Esophagus muscularis mucosa (tissue), 4 donors: ENCODE measurements at places on chromosomes 2 and 18. TPM values are rescaled to one million over a fixed set of nuclear protein-coding genes. Genes with fewer than 3 reads are reported as not detected.

DNA sequence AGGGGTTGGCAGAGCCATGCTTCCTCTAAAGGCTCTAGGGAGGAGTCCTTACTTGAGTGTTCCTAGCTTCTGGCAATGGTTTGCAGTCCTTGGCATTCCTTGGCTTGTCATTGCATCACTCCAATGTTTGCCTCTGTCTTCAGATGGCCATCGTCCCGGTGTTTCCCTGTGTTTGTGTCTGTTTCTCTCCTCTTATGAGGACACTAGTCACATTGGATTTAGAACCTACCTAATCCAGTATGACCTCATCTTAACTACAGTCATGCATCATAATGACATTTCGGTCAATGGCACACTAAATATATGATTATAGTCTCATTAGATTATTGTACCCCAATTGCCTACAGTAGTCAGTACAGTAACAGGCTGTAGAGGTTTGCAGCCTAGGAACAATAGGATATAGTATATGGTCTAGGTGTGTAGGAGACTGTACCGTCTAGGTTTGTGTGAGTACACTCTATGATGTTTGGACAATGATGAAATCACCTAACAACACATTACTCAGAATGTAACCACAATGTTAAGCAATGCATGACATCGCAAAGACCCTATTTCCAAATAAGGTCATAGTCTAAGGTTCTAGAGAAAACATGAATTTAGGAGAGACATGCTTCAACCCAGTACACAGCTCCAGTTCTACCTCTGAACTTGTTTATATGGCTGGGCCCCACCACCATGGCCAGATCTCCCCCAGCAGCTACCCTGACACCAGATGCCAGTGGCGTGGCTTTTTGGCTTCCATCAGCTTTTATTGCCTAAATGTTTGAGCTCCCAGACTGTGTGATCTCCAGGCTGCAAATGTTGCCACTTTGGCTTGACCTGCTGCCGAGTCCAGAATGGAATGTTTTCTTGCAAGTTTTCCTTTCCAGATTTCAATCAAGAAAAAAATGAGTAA is 22.1 kb downstream of the SRD5A2 start:
- DNase-seq: no peak

GRCh38 chr2:127185093-127185492 is 35.0 kb downstream of the CYP27C1 start:
- no peak for DNase-seq

- DNase-seq: no peak
These were observed 57.0 kb upstream of the SCN1A start for GRCh38 chr2:166184789-166185188.

DNA sequence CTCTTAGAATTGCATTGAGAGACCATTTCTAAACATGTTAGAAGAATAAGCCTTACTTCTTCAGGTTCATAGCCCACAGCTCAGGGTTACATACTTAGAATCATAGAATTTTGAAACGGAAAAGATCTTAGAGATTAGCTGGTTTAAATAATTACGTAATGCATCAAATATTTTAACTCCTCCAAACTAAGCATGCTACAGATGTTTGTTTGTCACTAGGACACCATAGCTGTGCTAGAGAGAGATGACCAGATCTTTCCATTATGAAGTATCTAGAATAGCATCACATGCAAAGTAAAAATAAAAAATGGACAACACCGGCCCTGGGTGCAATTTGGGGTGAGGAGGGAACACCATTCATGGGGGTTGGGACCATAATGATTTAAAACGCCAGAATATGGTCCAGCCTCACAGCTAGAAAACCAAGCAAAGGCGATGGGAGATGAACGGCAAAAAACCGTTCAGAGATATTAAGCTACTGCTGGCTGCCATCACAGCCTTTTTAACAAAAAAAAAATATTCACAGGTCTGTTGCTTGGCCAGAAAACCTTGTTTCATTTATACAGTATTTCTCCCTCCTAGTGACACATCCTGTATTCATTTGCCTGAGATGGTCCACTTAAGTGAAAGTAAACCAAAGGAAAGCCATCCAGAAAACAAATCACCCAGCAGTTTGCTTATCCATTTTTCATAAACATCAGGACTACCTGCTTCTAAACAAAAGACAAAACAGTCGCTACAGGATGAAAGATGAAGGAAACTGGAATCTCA is 94.2 kb downstream of the EPHA4 start:
- DNase-seq: no peak

The C2orf66 gene
- total RNA-seq: not detected

The NDUFAF7 gene
- 12.3 TPM for total RNA-seq

The CPS1 gene
- 1.0 TPM for total RNA-seq

- DNase-seq: no peak
These were observed 24.4 kb downstream of the RDH14 start for GRCh38 chr2:18536100-18536499.

- DNase-seq: no peak
These were observed 99.5 kb upstream of the RNF152 start for GRCh38 chr18:61992285-61992684.

DNA sequence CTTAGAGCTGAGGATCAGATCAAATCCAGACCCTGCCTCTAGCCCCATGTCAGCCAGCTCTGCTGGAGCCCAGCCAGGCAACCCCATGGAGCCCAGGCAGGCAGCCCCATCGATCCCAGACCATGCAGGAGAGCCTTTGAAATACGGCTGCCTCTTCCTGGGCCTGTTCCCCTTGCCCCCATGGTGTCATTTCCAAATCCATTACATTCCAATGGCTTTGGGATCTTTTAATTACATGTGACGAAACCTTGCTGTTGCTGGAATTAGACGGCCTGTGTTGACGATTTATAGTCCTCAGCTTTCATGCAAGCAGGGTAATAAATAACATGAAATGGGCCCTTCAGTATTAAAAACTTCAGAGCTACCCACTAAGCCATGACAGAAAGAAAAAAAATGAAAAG is 75.8 kb upstream of the SLC14A2 start:
- no peak for DNase-seq

- no peak for DNase-seq
These were observed 420.6 kb upstream of the UBE2E3 start for GRCh38 chr2:180559771-180560170.

The POTEI gene
- total RNA-seq: not detected

DNA sequence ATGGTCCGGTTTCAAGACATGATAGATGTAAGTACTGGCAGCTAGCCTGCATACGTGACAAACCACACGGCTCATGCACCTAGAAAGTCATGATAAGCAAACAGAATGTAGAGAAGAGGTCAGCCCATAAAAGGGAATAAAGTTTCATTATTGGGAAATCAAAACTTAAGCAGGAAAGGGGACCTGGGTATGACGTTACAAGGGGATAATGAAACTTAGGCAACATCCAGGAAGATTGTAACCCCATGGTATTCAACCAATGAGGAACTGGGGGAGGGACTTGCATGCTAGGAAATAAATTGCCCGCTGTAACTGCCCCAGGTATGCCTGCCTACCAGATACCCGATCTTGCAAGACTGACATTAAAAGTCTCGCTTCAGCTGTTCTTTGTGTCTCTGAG is 1679.0 kb downstream of the SUCLG1 start:
- no peak for DNase-seq

DNA sequence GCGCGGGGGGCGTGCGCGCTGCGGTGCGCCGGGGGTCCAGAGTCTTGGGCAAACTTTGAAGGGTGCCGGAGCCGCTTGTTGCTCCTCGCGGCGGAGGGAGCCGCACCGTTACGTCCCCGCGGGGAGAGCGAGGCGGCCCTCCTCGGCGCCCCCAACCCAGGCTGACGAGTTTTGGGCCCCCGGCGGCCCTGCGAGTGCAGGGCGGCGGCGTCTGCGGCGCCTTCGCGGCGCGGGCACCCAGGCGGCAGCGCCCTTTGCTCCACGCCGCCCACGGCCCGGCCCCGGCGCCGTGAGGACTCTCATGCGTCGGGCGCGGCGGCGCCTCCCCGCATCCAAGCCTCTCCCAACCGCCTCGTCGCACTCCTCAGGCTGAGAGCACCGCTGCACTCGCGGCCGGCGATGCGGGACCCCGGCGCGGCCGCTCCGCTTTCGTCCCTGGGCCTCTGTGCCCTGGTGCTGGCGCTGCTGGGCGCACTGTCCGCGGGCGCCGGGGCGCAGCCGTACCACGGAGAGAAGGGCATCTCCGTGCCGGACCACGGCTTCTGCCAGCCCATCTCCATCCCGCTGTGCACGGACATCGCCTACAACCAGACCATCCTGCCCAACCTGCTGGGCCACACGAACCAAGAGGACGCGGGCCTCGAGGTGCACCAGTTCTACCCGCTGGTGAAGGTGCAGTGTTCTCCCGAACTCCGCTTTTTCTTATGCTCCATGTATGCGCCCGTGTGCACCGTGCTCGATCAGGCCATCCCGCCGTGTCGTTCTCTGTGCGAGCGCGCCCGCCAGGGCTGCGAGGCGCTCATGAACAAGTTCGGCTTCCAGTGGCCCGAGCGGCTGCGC is 814 bp downstream of the FZD7 start:
- DNase-seq: no peak
